Activated CD4-positive, alpha-beta T cell treated with anti-CD3 and anti-CD28 coated beads, Interleukin-2, amount 50 U/mL, for 1 hour (primary cell): ENCODE measurements at places on chromosomes 7 and 10.

- DNase-seq = no peak
These were observed 9.0 kb downstream of the CUTC start for GRCh38 chr10:99740933-99741559.

GRCh38 chr10:97539523-97540200, 32.9 kb upstream of the ANKRD2 start:
- no peak for DNase-seq

DNA sequence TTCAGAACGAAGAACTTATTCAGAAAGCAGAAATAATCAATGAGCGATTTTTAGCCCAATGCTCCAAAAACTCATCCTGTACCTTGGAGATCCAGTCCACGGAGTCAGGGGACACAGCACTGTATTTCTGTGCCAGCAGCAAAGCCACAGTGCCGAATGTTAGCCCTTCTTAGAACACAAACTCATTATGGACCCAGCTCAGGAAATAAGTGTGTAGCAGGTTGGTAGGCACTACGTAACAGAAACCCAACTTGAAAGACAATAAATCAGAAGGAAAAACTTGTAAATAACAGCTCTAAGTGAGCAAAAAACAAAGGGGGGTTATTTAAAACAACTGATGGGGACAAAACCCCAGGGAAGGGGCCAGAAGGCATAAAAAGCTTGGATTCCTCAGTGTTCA, 112.0 kb upstream of the PRSS1 start:
- DNase-seq = no peak

DNA sequence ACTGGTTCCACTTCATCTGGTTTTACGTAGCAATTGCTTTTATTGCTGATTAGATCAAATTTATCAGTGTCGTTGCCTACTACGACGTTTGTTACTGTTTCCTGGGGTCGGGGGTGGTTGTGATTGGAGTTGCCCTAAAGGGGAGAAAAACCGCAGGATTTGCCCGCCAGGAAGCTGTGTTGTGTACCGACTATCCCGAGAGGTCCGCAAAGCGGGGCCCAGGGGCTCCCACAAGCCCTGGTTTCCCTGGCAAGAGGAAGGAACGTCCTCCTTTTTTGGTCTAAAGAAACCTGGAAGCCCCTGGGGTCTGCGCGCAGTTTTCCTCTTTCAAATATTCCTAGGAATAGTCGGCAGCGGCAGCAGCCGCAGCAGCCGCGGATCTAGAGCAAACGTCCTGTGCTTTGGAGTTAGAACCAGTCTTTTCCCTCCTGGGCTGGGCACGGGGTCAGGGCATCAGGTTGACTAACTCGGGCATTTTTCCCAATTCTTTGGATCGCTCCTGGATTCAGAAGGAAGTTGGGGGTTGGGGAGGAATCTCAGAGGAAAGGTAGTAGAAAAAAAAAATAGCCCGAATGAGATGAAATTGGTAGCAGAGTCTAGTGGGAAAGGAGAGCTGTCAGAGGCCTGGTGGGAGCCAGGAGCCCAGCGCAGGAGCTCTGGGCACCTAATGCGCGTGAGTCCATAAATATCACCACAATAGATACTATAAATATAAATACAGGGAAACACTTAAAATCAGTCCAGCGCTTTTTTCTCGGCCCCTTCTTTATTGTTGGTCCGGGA, 4.6 kb downstream of the VAX1 start:
- no peak for DNase-seq

DNA sequence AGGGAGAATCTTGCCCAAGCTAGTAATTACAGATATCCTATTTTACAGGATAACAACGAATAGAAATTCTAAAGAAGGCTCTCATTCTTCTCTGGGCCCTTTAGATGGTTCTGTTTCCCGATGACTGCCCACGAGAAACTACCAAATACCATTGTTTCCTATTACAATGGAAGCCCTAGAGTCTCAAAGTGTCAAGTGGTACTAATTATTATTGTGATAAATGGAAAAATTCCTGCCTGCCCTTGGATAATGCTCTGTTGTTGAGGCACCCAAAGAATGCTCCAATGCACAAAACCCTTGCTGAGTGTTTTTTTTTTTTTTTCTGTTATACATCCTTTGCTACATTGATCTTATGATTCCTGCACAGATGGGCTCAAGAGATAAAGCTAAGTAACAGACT, 504.5 kb downstream of the XPNPEP1 start:
- no peak for DNase-seq

DNA sequence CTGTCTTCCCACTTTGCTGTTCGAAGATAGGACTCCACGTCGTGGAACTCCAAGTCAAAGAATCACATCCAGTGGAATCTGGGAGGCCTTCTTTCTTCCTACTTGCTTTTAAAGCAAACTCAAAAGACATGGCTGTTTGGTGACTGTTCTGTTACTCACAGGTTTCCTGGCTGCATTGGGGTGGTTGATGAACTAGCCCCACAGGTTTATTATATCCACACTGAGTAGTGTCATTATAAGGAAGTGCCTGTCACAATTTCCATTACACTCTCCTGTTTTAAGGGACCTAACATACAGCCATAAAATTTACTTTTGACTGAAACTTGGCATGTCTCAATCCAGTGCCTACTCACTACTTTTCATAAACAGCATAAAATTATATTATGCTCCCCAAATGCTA, 287.3 kb upstream of the SP4 start:
- DNase-seq = no peak

DNA sequence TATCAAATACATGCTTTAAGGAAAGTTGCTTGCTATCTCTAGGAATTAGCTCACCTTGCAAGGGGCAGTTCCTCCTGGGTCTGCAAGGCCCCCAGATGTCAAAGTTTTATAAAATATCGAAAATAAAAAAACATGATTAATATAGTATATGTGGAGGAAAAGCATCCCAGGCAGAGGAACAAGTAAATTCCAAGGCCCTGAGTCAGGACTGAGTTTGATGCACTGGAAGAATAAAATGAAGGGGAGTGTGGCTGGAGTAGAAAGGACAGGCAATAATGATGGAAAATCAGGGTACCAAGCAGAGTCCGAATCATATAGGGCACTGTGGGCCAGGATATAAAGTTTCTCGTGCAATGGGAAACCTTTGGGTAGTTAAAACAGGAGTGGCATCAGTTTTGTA, 112.4 kb upstream of the EEPD1 start:
- no peak for DNase-seq

- DNase-seq = no peak
These were observed 489.1 kb upstream of the CELF2 start for GRCh38 chr10:10528563-10528910.

DNA sequence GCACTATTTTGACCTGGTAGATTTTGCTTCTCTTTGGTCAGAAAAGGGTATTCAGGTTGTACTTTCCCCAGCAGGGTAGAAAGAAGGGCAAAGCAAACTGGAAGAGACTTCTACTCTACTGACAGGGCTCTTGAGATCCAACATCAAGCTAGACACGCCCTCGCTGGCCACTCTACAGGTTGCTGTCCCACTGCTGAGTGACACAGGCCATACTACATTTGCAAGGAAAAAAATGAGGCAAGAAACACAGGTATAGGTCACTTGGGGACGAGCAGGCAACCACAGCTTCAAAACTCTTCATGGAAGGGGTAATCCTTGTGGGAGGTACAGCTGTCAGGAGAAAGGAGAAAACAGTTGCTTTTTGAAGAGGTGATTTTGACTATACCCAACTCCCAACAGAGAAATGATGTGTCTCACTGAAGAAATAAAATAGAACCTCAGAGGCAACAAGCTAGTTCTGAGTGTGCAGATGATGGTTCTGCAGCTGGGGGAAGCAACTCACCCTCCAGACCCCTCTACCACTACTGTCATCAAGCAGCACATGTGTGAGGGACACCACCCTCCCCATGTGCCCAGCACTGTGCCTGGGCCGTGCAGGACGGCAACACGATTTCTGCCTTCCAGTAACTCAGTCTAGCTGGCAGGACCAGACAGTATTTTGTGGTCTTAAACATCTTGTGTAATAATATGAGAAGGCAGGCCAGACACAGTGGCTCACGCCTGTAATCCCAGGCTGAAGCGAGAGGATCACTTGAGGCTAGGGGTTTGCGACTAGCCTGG, 16.3 kb downstream of the AKR1B1 start:
- DNase-seq = no peak

- DNase-seq = no peak
These were observed 591.5 kb downstream of the AUTS2 start for GRCh38 chr7:70189776-70190175.
